Neural crest cell (in vitro differentiated cells): ENCODE measurements at places on chromosomes 11 and 22.

- no peak for DNase-seq
These were observed 226.3 kb downstream of the SBF2 start for GRCh38 chr11:10067629-10068300.

DNA sequence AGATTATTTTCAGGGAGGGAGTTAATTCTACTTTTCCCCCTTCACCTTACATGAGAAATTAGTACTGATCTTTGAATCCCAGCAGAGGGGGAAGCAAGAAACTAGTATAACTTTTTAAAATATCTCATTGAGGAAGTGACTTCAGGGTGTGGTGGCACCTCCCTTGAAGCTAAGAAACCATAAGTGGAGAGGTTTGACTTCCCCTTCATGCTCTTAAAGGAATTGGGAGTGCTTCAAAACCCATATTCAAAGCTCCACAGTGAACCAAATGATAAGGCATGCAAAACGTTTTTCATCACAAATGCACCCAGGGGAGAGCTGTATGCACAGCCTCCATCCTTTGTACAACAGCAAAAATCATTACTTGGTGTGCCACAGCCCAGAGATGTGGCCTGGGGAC, 540 bp downstream of the MS4A14 start:
- DNase-seq, result no peak

GRCh38 chr22:17779286-17780115, 5.2 kb upstream of the BID start:
- DNase-seq, result no peak

DNA sequence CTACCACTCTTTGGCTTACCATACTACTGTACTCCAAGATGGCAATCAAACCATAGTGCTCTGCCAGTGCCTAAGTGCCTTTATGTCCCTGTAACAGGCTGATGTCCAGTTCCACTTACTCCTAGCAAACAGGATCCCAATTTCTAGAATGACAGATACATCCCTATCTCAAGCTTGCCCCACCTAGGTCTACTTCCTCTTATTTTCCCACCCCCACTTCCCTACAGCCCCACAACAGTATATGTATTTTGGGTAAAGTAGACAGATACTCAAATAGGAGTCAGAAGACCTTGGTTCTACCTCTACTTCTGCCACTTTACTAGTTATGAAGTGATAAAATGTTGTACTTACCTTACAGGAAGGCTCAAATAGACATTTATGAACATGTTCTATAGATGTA, 24.1 kb downstream of the SIK3 start:
- DNase-seq, result no peak

DNA sequence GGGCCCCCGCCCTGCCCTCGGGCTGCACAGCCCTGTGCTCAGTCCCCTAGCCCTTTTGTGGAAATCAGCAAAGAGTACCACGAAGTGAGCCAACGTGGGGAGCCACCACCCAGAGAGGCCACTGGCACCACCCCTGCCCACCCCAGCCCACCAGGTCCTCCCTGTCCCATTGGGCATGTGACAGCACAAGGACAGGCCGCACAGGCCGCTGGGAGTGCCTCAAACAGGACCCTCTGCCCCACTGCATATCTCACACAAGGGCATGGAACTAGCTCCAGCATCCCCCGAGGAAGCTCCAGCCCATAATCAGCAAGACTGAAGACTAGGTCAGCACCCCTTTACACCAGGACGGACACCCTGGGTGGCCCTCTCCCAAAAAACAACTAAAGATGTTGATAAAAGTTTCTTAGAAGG, 29.7 kb downstream of the GNB1L start:
- DNase-seq, result no peak

- DNase-seq, result no peak
These were observed 66.5 kb upstream of the ALX4 start for GRCh38 chr11:44376423-44376822.

DNA sequence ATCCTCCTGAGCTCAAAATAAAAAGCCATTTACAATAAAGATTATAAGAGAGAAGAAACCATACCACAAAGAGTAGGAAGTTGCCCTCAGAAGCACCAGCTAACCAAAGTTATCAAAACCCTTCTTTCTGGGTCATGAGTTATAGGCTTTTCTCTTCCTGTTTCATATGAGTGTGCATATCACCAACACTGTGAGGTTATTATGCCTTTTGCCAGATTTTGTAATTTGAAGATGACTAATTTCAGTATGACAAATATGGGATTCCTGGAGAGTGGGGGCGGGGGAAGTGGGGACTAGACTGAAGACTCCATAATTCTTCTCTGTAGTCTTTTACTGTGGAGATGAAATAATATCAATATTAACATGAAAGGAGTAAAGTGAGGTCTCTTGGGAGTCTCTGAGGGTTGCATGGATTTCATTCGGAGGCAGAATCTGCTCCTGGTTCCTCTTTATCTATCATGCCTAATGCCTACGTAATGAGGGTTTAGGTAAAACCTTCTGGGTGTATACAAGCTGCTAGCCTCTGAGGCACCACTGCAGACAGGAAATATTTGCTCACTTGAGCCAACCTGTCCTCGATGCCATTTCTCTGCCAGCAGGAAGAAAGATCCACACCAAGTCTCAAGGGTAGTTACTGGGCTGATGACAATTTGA, 2.1 kb downstream of the LPXN start:
- no peak for DNase-seq

- DNase-seq, result no peak
These were observed 17.4 kb downstream of the SMCO4 start for GRCh38 chr11:93525601-93526345.

DNA sequence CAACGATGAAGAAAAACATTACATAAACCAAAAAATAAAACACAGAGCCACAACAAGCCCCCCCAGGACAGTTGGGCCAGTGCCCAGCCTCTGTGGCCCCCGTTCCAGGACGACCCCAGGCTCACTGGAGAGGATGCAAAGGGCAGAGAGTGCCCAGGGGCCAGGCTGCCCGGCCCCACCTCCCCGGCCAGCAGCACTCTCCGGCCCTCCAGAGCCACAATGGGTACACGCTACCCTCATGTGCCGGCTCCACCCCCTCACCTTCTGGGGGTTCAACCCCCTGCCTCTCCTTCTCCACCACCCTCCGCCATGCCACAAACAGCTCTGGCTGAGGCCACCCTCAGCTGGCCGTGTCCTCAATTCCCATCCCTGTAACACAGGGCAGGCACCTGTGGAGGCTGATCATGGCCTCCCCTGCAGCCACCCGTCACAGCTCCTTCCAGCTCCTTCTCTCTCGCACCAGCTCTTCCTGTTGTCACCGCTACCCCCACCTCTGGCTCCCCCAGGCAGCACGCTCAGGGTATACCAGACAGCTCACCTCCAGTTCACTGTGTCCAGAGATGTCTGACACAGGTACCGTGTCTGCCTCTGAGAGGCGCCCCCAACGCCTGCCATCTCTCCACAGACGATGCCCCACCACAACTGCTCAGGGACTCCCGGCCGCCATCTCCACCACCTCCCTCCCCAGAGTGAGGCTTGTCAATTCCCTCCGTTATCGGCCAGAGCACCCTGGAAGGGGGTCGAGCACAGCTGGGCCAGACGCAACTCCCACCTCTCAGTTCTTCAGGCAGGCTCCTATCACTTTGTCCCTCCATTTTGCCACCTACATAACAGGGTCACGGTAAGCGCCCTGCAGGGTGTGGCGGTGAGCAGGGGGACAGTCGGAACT, 30.8 kb upstream of the MOB2 start:
- DNase-seq, result no peak

DNA sequence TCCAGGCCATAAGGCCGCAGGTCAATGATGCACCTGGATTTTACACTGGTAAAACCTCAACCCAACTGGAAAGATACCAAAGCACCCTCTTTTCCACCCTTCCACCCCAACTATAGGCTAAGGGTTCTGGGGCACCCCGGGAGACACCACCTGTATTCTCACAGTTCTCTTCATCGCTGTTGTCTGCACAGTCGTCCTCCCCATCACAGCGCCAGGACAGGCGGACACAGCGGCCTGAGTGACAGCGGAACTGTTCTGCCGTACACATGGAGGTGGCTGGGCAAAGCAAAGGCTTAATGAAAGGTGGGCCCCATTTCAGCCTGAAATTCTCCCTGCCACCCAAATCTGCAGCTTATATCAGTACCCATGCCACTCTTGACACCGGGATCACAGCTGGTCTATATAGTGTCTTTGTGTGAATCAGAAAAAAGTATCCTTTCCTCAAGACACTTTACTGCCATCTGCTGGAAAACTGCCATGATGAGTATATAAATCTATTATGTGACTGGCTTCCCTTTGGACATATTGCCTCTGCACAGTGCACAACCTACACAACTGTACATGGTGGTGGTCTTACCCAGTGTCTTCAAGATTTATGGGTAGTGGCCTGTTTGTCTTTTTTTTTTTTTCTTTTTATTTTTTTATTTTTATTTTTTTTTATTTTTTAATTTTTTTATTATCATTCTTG, 21.5 kb downstream of the LRP4 start:
- no peak for DNase-seq

DNA sequence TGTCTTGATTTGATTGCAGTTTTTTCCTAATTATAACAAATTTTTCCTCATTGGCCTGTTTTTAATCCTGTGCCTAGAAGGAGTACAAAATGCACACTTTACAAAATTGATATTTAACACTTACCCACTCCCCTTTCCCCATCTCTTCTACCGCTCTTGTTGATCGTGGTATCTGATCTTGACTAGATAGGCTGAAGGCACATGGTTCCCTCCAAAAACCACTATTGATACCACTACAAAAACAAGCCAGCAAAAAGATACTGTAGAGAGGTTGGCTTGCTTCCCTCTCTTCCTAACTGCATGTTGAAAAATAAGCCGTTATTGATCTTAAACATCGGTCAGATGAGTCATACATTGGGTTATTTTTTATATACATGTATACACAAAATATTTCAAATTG, 14.6 kb upstream of the ZNF143 start:
- no peak for DNase-seq

DNA sequence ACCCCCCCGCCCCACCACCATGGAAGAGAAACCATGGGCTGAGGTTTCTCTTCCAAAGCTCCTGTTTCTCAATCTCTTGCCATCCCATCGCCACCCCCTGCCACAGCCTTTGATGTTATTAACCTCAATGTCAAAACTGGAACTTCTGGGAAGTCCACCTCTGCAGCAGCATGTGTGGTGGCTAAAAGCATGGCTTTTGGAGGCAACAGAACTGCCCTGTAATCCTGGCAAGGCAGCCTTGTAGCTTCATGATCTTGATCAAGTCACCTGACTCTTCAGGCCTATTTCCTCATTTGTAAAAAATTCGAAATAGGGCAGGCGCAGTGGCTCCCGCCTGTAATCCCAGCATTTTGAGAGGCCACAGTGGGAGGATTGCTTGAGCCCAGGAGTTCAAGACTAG, 3.5 kb upstream of the COX8A start:
- DNase-seq, result no peak

- no peak for DNase-seq
These were observed 2.4 kb upstream of the ATP5MG start for GRCh38 chr11:118398791-118399559.

- DNase-seq, result no peak
These were observed 24.9 kb upstream of the WNT11 start for GRCh38 chr11:76231121-76231738.

GRCh38 chr11:62853279-62853965, 14.0 kb upstream of the WDR74 start:
- no peak for DNase-seq

- DNase-seq, result no peak
These were observed 12.1 kb downstream of the HPS4 start for GRCh38 chr22:26471522-26471921.

DNA sequence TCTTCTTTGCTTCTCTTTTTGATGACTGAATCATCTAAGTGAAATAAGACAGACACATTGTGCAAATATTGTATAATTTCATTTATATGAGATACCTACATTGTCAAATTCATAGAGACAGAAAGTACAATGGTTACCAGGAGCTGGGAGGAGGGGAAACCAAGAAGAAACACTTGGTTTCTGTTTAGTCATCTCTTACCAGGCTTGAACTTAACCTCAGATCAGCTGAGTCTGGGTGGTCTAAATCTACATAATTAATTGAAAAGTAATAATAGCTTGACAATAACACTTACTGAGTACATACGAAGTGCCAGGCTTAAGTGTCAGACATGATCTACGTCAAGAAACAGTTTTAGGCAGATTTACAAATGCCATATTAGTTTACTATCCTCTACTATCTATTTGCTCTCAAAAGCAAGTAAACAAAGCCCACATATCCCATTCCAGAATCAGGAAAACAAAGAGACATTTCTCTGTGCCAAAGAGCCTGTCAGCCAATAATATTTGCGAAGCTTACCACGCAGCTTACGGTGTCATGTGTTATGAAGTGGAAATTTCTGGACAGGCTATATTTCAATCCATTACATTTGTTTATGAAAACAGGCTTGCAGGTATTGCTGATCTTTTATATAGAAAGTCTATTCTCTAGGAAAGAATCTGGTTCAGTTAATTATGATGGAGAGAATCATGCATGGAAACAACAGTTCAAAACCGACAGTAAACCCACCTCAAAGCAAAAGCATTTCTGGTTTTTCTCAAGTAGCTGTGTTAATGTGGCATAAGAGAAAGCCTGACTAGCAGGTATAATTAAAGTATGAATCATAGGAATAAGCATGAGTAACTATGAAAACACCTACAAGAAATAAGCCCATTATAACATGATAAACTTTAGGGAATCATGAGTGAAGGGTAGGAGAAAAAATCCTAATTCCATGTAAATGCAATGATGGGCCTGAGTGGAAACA, 2.7 kb upstream of the ARHGAP42 start:
- DNase-seq, result no peak

GRCh38 chr22:33361581-33361980, 303.4 kb upstream of the SYN3 start:
- no peak for DNase-seq

DNA sequence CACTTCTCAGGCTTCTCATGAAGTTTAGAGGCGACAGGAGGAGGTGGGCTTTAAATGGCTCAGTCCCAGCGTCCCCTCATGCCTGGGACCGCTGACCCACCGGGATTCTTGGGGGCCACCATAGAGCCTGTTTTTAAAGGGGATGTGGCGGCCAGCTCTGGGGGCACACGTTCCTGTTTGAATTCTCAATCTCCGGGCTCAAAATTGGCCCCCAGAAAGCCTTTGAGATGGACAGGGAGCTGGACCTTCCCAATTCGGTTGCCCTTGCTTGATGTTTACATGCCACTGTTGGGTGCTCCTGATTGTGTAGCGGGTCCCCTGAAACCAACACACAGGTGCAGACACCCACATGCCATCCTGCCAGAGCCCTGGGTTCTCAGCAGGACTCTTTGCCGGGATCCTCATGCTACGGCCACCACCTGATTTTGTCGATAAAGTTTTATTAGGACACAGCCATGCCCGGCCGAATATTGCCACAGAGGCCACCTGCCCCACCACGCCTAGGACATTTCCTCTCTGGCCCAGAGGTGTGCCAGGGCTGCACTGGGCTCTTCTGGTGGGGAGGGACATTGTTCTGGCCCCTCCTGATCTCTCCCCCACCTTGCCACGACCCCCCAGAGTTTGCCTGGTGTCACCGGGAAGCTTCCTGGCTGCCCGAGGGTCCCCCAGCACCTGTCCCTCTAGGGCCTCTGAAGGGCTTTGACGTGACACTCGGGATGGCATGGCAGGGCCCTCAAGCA, 71.6 kb downstream of the KCNQ1 start:
- DNase-seq, result peak; percentile 0

DNA sequence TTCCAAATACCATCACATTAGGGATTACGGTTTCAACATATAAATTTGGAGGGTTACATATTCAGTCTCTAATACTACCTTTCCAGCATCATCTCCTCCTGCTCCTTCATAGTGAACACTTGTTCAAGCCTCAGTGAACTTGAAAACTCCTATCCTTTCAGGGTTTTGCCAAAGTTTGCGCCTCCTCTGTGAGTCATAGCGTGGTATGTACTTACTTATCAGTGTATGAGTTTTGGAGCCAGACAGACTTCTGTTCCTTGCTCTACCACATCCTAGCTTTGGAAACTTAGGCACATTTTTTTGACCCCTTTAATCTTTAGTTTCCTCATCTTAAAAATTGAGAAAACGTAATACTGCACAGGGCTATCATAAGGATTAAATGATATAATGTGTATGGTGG, 160.1 kb upstream of the ZC3H12C start:
- DNase-seq, result no peak
